Stimulated activated CD4-positive, alpha-beta T cell treated with anti-CD3 and anti-CD28 coated beads, TNF-alpha, amount 100 ng/mL, for 24 hours (primary cell): ENCODE measurements at places on chromosomes 2 and 18.

- no peak for DNase-seq
Observed at GRCh38 chr18:49399003-49399402, 61.4 kb downstream of the DYM start.

- no peak for DNase-seq
Observed at GRCh38 chr2:40760071-40760666, 308.3 kb upstream of the SLC8A1 start.

GRCh38 chr2:39996653-39997080 is 217.6 kb upstream of the THUMPD2 start:
- DNase-seq, result no peak

DNA sequence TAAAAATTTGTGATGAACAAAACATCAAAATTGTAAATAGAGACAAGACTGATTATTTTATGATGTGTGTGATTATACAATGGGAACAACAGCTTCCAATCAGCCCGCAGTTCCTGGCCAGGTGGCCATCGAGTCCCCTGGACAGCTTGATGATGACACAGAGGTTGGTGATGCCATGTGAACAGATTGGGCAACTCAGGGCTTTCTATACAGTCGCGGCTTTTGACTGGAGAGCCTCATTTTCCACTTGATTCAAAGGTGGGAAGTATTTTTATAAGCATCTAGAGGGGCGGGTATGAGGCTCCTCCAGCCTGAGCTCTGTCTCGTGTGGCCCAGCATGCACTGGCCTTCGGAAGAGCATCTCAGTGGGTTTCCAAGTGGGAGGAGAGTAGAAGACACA is 14.9 kb upstream of the HPCAL1 start:
- no peak for DNase-seq

- DNase-seq, result no peak
Observed at GRCh38 chr2:86081724-86082123, 24.0 kb downstream of the POLR1A start.

GRCh38 chr2:42117923-42118753 is 51.0 kb upstream of the EML4 start:
- no peak for DNase-seq

DNA sequence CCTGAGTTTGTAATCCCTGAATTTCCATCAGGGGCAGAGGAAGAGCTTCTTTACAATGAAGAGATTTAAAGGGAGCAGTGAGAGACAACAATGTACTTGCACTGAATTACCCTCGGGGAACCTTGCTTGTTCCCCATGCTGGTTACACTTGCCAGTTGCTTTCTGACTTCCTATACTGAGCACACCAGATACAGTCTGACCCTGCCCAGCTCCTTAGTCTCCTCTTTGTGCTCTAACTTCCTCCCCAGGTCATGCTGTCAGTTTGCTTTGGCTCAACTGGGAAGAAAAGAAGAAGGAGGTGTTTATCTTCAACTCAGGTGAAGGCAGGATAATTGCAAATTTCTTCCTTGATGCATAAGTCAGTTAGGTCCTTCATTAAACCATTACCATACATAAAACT is 658.4 kb downstream of the NYAP2 start:
- DNase-seq, result no peak

DNA sequence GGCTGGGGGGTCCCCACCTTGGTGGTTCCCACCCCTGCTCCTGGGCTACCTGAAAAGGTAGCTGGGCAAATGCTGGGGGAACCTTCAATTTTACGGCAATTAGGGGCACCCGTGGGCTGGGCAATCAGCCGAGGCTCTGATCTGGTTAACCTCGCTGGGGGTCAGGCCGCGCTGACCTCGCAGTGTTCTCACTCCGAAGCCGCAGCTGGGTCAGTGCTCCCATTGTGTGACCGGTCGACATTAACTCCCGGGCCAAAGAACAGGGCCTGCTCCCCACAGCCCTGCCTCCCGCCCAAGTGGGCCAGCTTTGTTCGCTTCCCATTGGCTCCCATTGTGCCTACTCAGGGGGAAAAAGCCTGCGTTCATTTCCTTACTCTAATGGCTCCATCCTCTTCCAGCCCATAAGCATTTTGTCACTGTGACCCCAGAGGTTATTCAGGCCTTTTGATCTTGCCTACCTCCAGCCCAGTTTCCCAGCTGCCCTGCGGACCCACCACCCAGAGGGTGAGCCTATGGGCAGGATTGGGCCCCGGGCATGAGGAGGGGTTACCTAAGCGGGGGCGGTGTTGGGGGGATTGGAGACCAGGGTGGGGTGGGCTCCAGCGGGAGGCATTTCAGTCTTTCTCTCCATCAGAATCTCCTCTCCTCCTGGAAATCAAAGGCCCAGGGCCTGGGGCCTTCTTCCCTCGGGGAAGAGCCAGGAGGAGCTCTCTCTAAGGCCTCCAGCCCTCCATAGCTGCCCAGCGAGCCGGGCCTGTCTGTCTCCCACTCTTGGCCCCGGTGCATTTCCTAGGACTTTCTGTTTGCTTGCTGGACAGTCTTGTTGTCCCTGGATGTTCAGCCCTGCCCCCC is 90.1 kb downstream of the MYCN start:
- DNase-seq, result no peak

DNA sequence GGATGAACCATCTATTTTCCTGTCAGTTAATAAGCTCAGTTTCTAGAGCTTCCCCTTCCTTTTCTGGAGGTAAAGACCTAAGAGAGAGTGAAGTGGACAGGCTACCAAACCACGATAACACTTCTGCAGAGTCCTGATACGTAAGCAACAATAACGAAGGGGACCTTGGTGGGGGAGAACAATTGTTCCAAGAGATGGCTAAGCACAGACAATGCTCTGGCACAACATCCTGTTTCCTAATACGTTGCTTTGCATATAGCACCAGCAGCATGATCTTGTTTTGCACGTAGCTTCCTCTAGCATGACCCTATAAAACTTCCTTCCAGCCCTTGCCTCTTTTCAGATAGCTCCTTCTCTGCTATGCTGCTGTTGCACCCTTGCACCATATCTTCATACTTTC is 247.3 kb downstream of the RAD51AP2 start:
- DNase-seq, result no peak

DNA sequence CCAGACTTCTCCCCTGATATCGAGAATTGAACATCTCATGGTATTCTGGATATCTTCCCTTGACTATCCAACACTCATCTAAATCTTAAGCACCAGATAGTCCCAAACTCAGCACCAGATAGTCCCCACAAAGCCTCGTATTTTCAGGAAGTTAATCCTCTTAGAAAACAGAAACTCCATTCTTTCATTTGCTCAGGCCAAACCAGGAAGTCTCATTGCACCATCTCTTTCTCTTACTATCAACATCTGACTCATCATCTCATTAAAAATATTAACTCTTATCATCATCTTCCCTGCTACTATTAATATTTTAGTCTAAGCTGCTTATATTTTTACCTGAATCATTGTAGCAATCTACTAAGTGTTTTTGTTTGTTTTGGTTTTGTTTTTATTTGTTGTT is 286.4 kb downstream of the GALNT13 start:
- DNase-seq, result no peak

DNA sequence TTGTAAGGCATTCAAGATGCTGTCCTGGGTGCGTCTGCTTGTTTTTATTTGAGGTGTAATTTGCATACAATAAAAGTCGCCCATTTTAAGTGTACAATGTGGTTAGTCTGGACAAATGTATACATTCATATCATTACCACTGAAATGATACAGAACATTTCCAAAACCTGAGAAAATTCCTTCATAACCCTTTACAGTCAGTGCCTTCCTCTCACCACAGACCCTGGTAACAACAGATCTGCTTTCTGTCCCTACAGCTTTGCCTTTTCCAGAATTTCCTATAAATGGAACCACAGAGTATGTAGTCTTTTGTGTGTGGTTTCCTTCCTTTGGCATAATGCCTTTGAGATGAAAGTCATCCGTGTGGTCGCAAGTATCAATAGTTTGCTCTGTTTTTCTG is 45.8 kb upstream of the NFU1 start:
- DNase-seq, result no peak

DNA sequence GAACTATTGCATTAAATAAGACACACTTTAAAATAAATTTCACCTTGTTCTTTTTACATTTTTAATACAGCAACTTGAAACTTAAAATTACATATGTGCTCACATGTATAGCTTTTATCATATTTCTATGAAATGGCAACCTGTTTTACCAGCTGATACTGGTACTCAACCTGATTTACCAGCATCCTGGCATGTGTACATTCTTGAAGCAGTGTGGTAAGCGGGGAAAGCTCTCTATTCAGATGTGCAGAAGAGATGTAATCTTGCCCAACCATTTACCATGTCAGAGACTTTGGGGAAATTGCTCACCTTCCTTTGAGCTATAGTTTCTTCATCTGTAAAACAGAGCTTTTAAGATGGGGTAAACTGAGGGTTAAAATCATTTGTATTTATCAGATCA is 133.2 kb downstream of the CCDC148 start:
- no peak for DNase-seq

GRCh38 chr2:201937343-201937742 is 96.3 kb upstream of the FZD7 start:
- DNase-seq, result no peak

- no peak for DNase-seq
Observed at GRCh38 chr2:80515964-80516363, 211.4 kb upstream of the LRRTM1 start.

DNA sequence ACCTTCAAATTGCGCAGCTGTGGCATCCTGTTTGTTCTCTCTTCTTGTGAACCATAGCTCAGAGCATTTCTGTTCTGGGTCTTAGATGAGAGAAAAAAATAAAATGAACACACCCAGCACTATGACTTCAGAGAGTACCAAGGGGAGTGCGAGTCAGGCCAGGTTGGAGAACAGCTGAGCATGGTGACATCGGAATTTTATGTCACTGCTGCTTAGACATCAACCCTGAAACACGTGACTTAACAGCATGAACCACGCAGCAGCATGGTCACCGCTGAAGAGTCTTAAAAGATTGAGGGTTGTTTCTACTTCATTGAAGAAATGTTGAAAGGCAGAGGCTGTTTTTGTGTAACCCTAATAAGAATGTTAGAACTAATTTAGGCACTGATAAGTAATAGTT is 288.8 kb upstream of the SOX11 start:
- no peak for DNase-seq

GRCh38 chr2:27282892-27283291 is 663 bp downstream of the TRIM54 start:
- no peak for DNase-seq

DNA sequence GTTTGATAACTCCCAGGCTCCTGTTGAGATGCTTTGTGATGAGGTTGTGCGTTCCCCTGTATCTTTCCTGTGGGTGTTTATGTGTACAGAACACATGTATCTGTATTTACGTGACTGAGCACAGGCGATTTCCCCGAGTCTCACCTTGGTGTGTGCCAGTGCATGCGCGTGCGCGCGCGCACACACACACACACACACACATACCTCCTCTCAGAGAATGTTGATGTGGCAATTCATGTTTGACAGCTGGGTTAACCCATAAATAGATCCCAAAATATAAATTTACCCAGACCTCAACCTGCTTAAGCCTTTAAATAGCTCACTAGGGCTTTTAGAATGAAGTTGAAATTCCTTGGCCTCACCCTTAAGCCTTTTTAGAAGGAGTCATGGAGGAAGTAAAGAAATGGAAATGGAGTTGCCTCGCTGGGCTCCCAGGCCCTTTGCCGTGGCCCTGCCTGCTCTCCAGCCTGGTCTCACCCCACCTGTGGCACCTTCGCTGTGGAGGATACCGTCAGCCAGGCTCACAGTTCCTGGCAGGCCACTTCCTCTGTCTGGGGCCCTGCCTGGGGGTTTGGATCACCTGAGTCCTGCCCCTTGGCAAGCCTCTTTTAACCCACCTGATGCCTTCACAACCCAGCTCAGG is 20.3 kb downstream of the AGAP1 start:
- no peak for DNase-seq

GRCh38 chr18:9022397-9023155 is 79.9 kb upstream of the NDUFV2 start:
- no peak for DNase-seq

GRCh38 chr2:62334009-62334408 is 138.1 kb downstream of the B3GNT2 start:
- DNase-seq, result no peak

GRCh38 chr2:169320561-169320960 is 41.8 kb downstream of the LRP2 start:
- DNase-seq, result no peak

DNA sequence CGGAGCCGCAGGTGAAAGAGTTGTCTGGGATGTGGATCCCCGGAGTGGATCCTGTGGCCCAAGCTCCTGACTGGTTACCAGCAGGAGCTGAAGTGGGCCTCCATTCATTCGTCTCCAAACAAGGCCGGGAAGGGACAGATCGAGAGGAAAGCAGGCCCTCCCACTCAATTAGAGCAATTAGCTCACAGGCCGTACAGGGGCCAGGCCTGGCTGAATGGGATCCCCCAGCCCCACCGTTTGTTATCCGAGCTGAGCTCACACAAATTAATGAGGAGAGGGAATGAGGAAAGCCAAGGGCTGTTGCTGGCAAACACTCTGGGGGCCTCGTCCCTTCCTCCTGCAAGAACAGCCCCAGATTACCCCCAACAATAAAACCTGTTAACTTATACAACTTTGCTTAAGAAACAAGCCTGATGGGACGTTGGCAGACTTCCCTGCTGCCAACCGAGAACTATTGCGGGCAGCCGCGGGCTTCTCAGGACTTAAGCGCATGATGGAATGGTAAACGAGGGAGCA is 338.0 kb downstream of the BCL11A start:
- DNase-seq, result no peak

GRCh38 chr2:187593697-187594096 is 39.5 kb upstream of the TFPI start:
- no peak for DNase-seq

DNA sequence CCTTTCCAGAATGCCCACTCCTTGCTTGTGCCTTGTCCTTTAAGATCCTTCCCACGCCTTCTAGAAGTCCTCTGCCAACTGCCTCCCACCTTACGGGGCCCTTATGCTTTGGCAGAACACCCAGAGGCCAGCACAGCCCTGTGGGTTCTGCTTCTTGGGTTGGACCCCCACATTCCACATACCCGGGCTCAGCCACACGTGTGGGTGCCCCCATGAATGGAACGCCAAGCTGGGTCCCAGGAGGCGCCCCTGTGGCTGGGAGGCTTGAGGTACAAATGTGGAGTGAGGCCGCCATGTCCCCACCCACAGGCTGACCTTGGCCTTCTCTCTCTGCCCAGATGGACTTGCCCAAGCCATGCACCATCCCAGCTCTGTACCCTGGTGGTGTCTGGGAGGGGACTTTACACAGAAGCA is 74.2 kb downstream of the STPG4 start:
- DNase-seq, result no peak

DNA sequence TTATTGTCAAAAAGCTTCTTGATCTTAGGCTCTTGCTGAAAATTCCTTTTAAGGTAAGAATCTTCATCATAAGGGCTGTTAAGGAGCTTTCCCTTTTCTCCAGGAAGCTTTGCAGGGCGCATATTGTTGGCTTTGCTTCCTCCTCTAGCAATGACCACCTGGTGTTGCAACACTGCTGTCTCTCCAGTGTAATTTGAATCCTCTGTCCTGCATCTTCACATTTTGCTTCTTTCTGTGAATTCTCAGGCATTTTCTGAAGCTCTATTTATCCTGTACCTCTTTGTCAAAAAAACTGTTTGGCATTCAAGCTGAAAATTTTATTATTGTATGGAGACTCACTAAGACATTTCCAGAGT is 533.1 kb upstream of the CHAC2 start:
- no peak for DNase-seq
